ENCODE measurements at places on chromosomes 5 and 9. TPM values are rescaled to one million over a fixed set of nuclear protein-coding genes. Genes with fewer than 3 reads are reported as not detected.

GRCh38 chr9:134962065-134962972, 44.6 kb upstream of the FCN1 start:
- DNase-seq, result no peak

- DNase-seq, result no peak
These were observed 25.4 kb upstream of the NKD2 start for GRCh38 chr5:983238-983524.

DNA sequence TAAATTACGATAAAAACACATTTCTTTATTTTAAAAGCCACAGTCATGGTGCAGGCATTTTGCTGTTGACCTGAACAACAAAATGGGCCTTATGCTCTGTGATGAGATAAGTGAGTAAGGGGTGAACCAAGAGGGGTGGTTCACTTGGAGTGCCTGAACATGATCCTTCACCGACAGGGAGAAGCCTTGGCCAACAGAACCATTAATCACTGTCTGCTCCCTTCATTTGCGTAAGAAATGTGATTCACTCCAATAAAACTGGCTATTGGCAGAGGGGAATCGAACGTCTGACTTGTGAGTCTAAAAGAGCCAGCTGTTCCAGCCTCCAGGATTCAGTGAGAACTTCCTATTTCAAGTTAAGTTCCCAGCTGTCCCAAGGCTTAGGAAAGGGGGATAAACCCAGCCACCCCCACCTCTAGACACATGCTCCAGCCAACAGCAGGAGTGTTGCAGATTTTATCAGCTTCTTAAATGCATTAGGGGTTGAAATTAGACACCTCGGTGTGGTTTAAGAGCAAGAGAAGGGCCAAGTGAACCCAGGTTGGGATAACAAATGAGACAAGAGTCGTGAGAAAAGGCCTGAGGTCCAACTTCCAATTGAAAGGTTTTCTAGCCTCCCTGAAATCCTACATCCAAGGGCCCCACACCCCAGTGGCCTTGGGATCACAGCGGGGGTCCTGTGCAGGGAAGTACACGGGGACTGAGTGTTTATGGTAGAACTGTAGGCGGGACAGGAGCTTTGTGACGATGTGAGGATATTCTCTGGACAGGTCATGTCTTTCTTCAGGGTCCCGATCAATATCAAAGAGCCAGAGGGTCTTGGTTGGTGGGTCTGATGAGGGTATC, 131.4 kb upstream of the LHFPL2 start:
- DNase-seq, result no peak

GRCh38 chr5:41517909-41518308, 7.5 kb upstream of the PLCXD3 start:
- DNase-seq, result no peak

GRCh38 chr5:102545175-102545574, 46.4 kb upstream of the SLCO6A1 start:
- DNase-seq, result no peak

DNA sequence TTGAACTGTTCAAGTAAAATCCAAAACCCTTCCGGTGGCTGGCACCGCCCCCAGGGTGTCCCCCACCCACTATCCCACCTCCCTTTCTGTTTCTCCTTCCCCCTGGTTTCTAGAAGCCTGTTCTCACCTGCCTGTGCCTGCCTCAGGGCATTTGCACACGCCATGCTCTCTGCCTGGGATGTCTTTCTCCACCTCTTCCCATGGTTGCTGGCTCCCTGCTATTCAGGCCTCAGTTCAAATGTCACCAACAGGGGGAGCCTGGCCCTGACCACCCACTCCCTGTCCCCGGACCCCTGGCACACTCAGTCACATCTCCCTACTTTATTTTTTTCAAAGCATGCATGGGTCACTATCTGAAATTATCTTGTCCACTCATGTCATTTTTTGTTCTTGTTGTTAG, 39.9 kb upstream of the EEIG1 start:
- no peak for DNase-seq

DNA sequence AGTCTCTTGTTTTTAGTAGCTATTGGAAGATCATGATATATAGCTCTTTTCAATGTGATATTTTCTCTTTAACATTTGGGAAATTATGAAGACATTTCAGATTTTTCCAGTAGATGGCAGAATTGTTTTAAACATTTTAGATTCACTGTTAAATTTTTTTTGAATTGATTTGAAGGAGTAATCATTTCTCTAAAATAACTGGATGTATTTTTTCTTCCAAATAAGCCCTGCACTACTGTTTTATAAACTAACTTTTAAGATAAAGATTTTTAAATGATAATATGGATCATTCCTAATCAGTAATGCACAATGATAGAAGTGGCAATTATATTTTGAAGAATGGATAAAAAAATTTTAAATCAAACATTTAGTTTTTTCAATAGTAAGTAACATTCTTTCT, 14.2 kb downstream of the NDUFAF2 start:
- DNase-seq, result no peak

DNA sequence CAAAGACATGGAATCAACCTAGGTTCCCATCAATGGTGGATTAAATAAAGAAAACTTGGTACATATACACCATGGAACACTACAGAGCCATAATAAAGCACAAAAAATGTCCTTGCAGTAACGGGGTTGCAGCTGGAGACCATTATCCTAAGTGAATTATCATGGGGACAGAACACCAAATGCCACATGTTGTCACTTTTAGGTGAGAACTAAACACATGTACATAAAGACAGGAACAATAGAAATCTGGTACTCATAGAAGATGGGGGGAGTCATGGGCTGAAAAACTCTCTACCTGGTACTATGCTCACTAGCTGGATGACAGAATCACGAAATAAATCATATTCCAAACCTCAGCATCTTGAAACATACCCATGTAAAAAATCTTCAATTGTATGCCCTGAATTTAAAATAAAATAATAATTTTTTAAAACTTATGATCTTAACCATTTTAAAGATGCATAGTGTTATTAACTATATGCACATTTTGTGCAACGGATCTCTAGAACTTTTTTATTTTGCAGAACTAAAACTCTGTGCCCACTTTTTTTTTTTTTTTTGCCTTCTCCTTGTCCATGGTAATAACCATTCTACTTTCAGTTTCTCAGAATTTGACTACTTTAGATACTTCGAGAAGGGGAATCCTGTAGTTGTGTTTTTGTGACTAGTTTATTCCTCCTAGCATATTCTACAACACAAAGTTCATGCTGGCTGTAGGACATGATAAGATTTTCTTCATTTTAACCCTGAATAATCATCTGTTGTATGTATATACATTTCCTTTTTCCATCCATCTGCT, 1081.6 kb upstream of the ACO1 start:
- DNase-seq, result no peak

DNA sequence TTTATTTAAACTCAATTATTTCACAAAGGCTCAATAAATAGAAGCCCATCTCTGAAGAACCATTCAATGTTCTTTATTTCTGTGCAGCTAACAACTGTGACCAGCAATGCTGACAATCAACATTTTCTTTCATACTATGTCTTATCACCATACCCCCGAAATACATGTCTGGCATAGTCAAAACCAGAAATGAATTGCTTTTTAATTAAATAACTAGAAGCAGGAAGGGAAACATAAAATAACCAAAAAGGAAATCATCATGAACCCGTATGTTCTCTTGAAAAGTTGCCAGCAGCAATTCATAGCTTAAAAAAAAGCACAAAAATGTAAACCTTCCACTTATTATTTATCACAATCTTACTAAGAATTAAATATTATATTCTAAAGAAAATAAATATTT, 212.4 kb downstream of the TMEM232 start:
- no peak for DNase-seq

GRCh38 chr5:147037515-147038205, 159.1 kb upstream of the PPP2R2B start:
- no peak for DNase-seq

DNA sequence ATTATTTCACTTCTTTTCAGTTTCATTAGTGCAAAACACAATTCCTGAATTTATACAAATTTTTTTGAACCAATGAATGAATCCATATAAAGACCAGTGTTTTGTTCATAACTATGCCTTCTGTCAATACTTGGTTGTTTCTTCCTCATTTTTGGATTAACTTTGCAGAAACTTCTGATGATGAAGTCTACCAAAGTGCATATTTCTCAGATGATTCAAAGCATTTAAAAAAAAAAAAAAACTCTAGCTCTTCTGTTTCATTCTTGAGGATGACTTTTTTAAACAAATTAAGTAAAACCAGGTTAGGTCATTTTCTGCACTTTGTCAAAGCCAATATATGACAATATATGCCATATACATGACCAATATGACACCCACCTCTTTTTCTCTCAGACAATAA, 92.6 kb downstream of the CHSY3 start:
- DNase-seq, result no peak

GRCh38 chr9:128059365-128059983, 7.6 kb downstream of the NAIF1 start:
- DNase-seq, result no peak

DNA sequence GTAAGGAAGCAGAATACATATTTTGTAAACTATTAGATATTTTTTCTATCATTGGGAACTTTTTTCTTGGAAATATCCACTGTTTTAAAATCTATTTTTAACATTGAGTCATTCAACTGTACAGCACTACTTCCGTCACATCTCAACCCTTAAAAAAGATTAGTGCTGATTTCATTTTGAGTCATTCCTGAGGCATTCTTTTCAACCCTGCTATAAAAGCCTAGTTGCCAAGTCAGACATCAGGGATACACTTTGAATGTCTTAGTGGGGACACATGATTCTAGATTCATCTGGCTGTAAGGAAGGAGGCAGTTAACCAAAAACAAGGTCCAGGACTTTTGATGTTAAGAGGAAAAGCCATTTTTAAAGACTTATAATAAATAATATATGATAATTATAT, 160.9 kb downstream of the GIN1 start:
- DNase-seq, result no peak

- DNase-seq, result no peak
These were observed 158.6 kb upstream of the GNA14 start for GRCh38 chr9:77806741-77807140.

GRCh38 chr9:33172256-33173238, 5.4 kb upstream of the B4GALT1 start:
- DNase-seq, result no peak

DNA sequence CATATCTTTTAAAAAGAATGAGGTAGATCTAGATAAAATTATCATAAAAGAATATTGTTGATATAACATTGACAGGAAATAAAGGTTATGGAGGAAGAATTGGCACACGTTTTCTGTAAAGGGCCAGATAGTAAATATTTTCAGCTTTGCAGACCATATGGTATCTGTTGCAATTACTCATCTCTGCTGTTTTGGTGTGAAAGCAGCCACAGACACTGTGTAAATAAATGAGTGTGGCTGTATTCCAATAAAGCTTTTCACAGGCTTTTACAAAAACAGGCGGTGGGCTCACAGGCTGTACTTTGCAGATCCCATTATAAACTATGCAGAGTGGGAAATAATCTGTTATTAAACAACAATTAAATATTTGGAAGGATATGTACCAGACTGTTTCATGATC, 87.4 kb downstream of the SGCD start:
- no peak for DNase-seq

GRCh38 chr5:88214655-88215054, 54.0 kb downstream of the TMEM161B start:
- DNase-seq, result no peak

- DNase-seq, result peak; percentile 95
These were observed at the start of gene TRIM52 for GRCh38 chr5:181260720-181261319. TRIM52 (minus strand) TSS chr5:181261143; CDS start chr5:181260813, 330 bp downstream.

DNA sequence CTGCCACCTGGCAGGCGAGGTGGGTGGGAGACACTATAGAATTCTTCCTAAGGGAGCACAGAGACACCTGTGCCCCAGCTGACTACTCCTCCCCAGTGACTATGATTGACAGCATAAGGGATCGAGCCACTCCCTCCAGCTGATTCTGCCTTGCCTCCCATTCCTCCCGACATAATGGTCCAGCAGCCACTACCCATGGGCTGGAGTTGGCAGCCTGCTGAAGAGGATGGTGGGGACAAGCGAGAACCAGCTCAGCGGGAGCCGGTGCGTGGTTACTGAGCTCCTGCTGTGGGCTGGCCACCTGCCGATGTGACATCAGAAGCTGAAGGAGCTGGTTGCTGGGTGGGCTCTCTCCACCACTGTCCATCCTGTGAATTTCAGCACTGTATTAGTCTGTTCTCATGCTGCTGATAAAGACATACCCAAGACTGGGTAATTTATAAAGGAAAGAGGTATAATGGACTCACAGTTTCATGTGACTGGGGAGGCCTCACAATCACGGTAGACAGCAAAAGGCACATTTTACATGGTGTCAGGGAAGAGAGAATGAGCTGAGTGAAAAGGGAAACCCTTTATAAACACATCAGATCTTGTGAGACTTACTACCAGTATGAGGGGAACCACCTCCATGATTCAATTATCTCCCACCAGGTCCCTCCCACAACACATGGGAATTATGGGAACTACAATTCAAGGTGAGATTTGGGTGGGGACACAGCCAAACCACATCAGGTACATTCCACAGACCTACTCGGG, 12.1 kb upstream of the NCS1 start:
- no peak for DNase-seq

DNA sequence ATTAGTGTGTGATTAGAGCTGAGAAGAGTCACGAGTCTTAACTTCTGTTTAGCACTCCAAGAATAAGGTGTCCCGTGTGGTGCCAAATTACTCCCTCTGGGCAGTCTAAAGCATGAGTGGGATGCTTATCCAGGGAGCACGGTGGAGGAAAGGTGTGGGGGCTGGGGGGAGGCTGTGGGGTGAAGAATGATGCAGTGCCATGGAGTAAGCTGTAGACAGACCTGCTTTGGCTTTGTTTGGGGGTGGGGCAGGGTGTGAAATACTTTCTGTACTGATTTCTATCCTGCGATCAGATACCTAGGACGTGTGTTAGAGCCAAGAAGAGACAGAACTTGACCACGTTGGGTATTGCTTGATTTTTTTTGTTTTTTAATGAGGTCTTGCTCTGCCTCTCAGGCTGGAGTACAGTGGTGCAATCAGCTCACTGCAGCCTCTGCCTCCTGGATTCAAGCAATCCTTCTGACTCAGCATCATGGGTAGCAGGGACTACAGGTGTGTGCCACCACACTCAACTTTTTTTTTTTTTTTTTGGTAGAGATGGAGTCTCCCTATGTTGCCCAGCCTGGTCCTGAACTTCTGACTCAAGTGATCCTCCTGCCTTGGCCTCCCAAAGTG, 232.8 kb downstream of the MAN2A1 start:
- no peak for DNase-seq

The FCN2 gene
- total RNA-seq, result not detected

The ANKRD55 gene
- not detected for total RNA-seq

The PDE6A gene
- 0.05 TPM for total RNA-seq

The SLC1A3 gene
- total RNA-seq, result 105 TPM

The LHX2 gene
- total RNA-seq, result not detected

The LTC4S gene
- total RNA-seq, result 7.1 TPM

The SMIM33 gene
- total RNA-seq, result not detected

The OLFM1 gene
- 12.5 TPM for total RNA-seq

The SLC9A3 gene
- total RNA-seq, result 1.3 TPM

The SFXN1 gene
- total RNA-seq, result 34.7 TPM

The PGGT1B gene
- 23.4 TPM for total RNA-seq

The MCCC2 gene
- total RNA-seq, result 118 TPM

The RNF183 gene
- total RNA-seq, result not detected
